Right atrium auricular region (tissue), 2 donors: ENCODE measurements at places on chromosomes 2 and 18. TPM values are rescaled to one million over a fixed set of nuclear protein-coding genes. Genes with fewer than 3 reads are reported as not detected.

Gene ARHGAP15
- total RNA-seq, result 2.6 TPM

- no peak for DNase-seq
These were observed 601.9 kb downstream of the CNTNAP5 start for GRCh38 chr2:124626993-124627392.

DNA sequence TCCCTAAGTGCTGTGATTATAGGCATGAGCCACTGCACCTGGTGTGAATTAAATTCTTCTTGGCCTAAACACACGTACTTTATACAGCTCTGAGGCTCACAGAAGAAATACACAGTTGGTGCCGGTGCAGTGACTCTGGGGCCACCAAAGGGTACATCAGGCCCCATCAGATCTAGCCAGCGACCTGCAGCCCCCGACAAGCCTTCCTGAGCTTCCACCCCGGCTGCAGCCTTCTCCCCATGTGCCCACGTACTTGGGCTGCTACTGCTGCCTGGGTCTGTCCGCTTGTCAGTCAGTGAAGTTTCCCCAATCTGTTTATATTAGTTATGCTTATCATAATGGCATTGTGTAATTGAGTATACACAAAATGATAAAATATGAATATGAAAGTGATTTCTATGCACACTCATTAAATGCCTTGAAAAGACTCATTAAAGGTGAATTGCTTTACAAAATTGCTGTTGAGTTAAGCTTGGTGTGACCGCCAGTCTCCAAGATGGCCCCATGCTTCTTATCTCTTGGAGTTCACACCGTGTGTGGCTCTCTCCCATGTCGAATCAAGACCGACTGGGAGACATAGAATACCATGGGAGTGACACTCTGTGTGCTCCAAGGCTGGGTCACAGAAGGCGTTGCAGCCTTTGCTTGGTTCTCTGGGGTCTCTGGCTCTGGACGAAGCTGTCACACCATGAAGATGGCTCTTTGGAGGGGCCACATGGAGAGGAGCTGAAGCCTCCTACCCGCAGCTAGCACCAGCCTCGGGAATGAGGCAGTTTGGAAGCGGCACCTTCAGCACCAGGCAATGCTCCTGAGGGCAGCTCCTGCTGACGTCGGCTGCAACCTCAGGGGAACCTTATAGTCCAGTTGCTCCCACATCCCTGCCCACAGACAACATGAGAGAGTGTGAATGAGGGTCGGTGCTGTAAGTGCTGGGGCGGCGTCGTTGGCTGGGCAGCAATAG is 29.2 kb upstream of the HPCAL1 start:
- no peak for DNase-seq

- DNase-seq, result no peak
These were observed 215.2 kb downstream of the RAD51AP2 start for GRCh38 chr2:17303054-17303453.

GRCh38 chr18:34514238-34514637 is 195.9 kb upstream of the DTNA start:
- DNase-seq, result no peak

DNA sequence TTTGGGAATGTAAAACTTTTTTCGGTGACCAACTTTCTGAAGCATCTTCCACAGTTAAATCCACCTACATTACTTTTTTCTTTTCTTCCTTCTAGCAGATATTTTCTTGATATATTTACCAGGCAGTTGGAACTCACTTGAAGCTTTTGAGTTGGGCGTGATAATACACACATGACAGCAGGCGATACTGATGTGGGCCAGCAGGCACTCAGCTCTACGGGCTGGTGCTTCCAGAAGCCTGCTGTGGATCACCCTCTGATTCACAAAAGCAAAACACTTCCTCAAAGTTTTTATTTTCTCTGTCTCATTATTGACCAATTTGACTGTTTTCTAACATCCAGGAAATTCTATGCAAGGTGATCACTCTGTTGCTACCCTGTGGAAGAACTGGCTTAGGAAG is 22.9 kb downstream of the GRHL1 start:
- DNase-seq, result no peak

DNA sequence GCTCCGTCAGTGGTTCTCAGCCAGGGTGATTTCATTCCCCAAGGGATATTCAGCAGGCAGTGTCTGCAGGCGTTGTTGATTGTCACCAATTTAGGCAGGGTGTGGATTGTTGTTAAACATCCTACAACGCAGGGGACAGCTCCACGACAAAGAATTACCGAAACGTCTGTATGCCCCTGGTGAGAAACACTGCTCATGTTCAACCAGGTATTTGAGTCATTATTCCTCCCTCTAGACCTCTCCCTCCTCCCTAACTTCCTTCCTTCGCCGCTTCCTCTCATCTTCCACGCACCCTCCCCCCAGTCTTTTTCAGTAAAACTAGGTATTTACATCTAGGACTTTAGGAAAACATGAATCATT is 50.8 kb downstream of the NCK2 start:
- no peak for DNase-seq

GRCh38 chr2:96739076-96739632 is 710 bp downstream of the LMAN2L start:
- no peak for DNase-seq
